ENCODE measurements at places on chromosomes 3 and 15.

DNA sequence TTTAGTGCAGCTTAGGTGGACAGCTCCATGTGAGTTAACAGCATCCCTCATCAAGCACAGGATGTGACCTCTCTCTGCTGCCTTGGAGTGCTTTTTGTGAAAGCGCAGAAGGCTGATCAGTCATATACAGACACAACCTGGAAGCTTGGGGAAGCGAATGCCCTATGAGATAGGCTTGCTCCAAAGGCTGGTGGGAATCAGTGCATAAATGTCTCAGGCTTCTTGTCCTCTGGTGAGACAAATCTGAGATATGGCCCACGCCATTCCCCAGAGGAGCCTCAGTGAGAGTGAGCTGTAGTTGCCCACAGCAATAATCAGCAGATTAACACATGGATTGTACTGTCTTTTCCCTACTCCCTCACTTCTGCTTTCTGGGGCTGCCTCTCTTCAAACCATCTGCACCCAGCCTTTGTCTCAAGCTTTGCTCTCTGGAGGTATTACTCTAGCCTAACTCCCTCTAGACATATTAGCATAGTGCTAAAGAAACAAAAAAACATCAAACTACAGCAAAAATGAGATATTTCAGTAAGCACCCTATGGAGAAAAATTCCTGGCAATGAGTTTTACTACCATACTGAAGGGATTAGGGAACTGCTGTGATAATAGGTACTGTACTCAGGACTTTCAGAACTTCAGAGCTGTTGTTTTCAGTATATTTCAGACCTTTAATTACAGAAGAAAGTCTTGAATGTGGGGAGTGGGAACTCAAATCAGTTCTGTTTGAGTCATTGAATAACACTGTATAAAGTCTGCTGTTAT lies 113.7 kb downstream of the OXSM start:
- DNase-seq, result no peak

DNA sequence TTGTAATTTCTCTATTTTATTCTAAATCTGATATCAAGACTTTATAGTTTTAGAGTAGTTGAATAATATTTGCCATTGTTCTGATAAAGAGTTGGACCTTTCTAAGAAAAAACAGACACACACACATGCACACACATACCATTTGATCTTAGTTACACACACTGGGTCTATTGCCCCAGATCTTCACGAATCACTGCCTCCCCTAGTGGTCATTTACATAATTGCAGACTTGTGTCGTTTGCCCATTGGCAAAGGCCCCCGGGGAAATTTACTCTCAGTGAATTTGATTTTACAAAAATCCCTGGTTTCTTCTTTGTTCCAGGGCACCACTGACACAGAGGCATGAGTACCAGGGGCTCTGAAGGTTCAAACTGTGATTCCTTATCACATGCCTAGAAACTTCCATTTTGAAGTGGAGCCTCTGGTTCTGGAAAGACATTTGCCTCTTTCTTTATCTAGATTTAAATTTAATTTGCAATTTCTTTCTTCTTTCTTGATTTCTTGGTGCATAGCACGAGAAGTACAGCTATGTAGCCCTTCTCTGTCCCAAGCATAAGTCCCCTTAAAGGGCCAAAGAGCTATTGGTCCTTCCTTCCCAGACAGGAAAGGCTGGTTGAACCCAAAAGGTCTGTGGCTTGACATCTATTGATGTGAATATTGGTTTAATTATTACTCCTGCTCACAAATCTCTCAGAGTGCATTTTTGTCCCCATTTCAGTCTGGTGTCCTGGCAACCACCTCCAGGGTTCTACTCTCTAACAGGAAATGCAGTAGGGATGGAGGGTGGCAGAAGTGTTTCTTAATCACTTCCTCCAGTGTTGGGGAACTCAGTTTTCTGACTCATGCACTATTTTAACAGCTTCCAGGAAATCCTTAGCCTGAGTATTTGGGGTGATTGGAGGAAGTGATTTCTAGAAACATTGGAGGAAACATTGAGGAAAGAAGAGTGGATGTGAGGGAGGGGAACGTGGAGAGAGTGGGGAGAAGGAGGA lies 32.4 kb upstream of the SLC6A11 start:
- DNase-seq, result no peak

DNA sequence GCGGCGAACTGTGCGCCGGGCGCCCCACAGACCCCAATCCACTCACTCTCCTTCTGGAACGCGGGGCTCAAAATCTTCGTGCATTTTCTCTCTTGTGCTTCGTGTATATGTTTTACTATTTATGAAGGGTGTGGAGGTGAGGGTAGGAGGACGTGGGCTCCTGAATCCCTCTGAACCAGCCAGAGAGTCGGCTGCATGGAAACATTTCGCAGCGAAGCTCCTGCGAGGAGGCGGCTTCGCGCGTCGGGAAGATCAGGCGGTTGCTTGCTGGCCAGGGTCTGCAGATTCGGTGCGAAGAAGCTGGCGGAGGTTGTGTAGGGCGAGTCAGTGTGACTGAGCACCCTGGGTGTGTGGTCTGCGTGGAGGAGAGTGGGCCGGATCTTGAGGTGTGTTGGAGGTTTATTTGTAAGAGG lies 1.1 kb downstream of the CNTN4 start:
- DNase-seq, result no peak

- no peak for DNase-seq
Measured at GRCh38 chr3:12750658-12751071, 8.4 kb downstream of the TMEM40 start.

DNA sequence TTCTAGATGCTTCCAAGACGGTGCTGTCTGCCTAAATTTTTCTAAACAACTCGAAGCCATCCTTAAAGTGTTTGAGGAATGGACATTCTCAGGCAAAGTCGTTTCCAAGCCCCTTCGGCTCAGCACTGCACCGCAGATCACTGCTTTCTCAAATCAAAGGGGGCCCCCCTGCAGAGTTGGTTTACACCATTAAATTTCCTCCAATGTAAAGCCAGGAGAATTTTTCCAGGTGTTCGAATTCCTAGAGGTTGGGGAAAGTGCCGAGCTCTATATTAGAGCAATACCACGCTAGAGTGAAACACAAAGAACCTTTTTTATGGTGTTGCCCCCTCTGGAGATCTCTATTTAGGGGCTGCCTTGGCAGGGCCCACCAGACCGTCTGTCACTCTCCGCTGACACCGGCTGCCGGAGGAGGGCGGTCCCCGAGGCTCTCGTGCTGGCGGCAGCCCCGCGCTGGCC lies 277.9 kb upstream of the NR2F2 start:
- DNase-seq, result no peak

DNA sequence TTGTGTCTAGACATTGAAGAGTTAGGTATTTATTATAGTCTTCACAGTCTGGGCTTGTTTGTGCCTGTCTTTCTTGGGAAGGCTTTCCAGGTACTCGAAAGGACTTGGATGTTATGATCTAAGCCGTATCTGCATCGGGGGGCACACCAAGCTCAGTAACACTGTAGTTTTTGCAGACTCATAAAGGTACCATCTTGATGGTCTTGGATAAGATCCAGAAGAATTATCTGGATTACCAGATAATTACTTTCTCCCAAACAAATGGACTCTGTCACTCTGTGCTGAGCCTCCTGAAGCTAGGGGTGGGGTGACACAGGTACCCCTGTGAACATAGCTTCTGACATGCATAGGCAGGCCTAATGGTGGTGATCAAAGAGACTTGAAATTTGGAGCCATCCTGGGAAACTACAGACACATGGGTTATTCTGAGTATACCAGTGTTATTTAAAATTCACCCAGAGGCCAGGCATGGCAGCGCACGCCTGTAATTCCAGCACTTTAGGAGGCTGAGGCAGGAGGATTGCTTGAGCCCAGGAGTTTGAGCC lies 238.6 kb upstream of the TPM1 start:
- DNase-seq, result no peak

All from SK-N-MC (cell line).